ENCODE measurements at places on chromosomes 6 and 20.
A peak's percentile ranks its signal among the peaks of the same experiment; 100 is the strongest.

DNA sequence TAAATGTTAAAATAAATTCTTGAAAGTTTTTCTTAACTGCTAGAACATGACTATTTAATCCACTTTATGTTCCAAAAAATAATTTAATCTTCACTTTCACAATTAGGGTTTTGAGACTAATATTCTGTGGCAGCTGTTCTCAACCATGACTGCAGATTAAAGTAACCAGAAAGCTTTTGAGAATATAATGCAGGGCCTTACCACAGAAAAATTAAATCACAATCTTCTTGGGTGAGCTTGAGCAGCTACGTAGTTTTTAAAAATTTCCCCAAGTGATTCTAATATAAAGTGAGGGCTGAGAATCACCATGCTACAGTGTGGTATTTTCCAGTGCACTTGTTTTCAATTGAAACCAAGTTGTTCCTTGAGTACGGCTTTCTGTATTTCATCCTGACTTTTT lies 196.6 kb upstream of the PTCHD4 start:
- DNase-seq = no peak

- DNase-seq = no peak
These were observed 15.9 kb downstream of the GLYATL3 start for GRCh38 chr6:49515485-49516146.

- no peak for DNase-seq
These were observed 98.0 kb upstream of the CITED2 start for GRCh38 chr6:139472351-139473015.

GRCh38 chr6:151018911-151019782 lies 153.6 kb downstream of the MTHFD1L start:
- no peak for DNase-seq

DNA sequence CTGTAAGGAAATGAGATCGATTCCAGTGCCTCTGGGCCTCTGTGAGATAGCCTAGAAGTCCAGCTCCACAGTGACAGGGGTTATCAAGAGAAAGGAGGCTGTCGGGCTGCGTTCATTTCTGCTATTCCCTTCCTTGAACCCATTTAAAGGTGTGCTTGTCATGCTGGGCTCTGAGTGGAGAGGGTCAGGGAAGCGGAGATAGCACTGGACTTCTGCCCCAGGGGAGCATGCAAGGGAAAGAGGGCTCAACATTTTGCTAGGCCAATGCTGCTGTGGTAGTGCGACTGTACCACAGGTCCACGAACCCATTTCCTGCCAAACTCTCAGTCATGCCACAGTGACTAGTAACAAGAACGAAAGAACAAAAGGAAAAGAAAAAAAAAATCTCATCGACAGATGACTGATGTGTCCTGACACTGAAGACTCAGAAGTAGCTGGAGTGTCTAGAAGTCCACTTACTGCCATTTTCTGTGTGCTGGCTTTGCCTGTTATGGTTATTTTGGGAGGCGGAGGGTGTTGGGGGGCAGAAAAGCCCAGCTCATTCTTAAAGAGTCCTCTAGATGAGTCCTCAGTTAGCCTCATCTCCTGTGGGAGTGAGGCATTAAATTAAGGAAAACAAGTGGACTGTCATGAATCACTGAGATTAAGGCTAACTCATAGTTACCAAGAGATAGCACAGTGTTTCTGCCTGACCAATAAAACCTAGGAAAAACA lies 8.1 kb downstream of the NEDD9 start:
- DNase-seq = peak; percentile 4

GRCh38 chr6:149453597-149454345 lies 31.0 kb downstream of the ZC3H12D start:
- DNase-seq = no peak

DNA sequence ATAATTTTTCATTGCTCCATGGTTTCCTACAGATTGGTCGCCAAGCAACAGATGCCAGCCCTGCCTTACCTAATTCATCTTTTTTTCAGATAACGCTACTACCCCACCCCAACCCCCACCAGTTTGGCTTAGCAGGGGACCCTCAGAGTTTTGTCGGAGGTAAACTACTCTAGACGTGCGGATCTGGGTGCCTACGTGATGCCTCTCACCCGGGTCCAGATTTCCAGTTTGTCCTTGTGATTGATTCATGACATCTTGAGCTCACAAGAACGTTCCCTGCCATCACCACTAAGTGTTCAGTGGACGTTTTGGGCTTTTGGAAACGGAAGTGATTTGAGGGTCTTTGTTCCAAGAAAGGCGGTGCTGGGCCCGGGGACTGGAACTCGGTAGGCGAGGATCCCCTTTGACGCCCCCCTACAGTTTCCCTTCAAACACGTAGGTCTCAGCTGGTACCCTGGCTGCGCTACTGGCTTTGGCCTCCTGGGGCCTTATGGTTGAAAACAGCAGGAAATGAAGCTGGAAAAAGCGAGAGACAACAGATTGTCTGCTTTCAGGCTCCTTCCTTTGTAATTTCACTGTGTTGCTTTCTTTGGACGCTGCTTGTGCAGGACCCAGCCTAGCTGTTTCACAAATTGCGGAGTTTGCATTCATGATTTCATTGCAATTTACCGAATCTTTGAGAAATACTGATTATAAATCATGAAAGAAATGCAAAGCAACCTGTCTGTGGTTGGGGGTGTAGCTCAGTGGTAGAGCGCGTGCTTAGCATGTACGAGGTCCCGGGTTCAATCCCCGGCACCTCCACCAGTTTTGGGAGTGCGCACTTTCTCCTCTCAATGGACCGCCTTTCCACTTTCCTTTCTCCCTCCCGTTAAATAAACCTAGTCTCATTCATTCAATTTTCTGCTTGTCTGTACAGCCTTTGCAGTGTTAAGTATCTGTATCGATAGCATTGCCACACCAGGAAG lies 81.0 kb downstream of the GPX5 start:
- DNase-seq = peak; percentile 57

- DNase-seq = no peak
These were observed 74.8 kb downstream of the HACE1 start for GRCh38 chr6:104784884-104785283.

GRCh38 chr20:36929290-36929689 lies 22.2 kb downstream of the SAMHD1 start:
- no peak for DNase-seq

GRCh38 chr20:4555188-4555890 lies 166.4 kb upstream of the PRND start:
- DNase-seq = no peak

GRCh38 chr6:159282421-159282820 lies 113.2 kb downstream of the FNDC1 start:
- DNase-seq = no peak

All from naive thymus-derived CD4-positive, alpha-beta T cell (primary cell).